ENCODE measurements at places on chromosomes 1 and 21. TPM values are rescaled to one million over a fixed set of nuclear protein-coding genes. Genes with fewer than 3 reads are reported as not detected.
A peak's percentile ranks its signal among the peaks of the same experiment; 100 is the strongest.

- no peak overlapping the region for H3K4me3 ChIP-seq
- no peak overlapping the region for H3K27ac ChIP-seq
- no peaks in the 10 kb centered on the region for H3K4me1 ChIP-seq
- no peak for DNase-seq
- no peaks in the 10 kb centered on the region for H3K36me3 ChIP-seq
Measured at GRCh38 chr1:4133297-4133938, 233.3 kb upstream of the C1orf174 start.

DNA sequence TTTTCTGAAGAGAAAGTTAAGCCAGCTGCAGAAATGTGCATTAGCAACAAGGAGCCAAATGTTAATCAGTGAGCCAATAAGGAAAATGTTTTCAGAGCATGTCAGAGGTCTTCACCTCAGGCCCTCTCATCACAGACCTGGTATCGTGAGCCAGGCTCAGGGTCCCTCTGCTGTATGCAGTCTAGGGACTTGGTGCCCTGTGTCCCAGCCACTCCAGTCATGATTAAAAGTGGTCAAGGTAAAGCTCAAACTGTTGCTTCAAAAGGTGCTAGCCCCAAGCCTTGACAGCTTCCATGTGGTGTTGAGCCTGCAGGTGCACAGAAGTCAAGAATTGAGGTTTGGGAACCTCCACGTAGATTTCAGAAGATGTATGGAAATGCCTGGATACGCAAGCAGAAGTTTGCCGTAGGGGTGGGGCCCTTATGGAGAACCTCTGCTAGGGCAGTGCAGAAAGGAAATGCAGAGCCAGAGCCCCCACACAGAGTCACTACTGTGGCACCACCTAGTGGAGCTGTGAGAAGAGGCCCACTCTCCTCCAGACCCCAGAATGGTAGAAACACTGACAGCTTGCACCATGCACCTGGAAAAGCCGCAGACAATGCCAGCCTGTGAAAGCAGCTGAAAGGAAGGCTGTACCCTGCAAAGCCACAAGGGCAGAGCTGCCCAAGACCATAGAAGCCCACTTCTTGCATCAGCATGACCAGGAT lies 1128.7 kb downstream of the AMY1C start:
- no peak overlapping the region for H3K27ac ChIP-seq
- H3K4me1 ChIP-seq = no peaks in the 10 kb centered on the region
- H3K36me3 ChIP-seq = no peaks in the 10 kb centered on the region
- DNase-seq = no peak

DNA sequence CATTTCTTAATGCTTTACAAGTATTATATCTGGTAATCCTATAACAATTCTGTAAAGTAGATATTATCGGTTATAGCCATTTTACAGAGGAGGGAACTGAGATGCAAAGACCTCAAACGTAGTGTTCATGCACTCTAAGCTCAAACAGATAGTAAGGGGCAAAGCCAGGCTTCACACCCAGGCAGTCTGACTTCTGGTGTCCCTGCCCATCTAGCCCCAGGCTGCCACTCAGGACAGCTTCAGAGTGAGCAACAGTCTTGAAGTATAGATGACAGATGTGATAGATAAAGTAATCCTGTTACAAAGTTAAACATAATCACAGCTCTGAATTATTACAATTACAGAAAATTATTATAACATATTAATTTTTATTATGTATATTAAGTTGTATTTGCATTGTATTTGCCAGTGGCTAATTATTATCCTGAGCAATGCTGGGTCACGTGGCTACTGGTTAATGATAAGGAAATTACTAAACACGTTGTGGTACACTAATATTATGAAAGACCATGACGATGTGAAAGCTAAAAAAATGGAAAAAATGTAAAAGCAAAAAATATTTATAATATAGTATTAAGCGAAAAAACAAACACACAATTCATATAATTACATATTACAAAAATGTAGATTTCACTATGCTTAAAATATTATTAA lies 6.1 kb upstream of the TRAF3IP3 start:
- no peaks in the 10 kb centered on the region for H3K36me3 ChIP-seq
- H3K27ac ChIP-seq = no peak overlapping the region
- no peak for DNase-seq
- no peaks in the 10 kb centered on the region for H3K27me3 ChIP-seq
- H3K4me3 ChIP-seq = no peak overlapping the region
- peaks cover 53% of the 10 kb centered on the region for H3K4me1 ChIP-seq

- H3K27ac ChIP-seq = no peak overlapping the region
- no peaks in the 10 kb centered on the region for H3K4me1 ChIP-seq
- no peak for DNase-seq
- H3K36me3 ChIP-seq = no peaks in the 10 kb centered on the region
- H3K27me3 ChIP-seq = no peaks in the 10 kb centered on the region
- no peak overlapping the region for H3K4me3 ChIP-seq
Measured at GRCh38 chr1:22370190-22370498, 81.5 kb upstream of the ZBTB40 start.

GRCh38 chr1:183100361-183100974 lies 77.2 kb downstream of the LAMC1 start:
- H3K36me3 ChIP-seq = no peaks in the 10 kb centered on the region
- no peak overlapping the region for H3K4me3 ChIP-seq
- peaks cover 11% of the 10 kb centered on the region for H3K27me3 ChIP-seq

DNA sequence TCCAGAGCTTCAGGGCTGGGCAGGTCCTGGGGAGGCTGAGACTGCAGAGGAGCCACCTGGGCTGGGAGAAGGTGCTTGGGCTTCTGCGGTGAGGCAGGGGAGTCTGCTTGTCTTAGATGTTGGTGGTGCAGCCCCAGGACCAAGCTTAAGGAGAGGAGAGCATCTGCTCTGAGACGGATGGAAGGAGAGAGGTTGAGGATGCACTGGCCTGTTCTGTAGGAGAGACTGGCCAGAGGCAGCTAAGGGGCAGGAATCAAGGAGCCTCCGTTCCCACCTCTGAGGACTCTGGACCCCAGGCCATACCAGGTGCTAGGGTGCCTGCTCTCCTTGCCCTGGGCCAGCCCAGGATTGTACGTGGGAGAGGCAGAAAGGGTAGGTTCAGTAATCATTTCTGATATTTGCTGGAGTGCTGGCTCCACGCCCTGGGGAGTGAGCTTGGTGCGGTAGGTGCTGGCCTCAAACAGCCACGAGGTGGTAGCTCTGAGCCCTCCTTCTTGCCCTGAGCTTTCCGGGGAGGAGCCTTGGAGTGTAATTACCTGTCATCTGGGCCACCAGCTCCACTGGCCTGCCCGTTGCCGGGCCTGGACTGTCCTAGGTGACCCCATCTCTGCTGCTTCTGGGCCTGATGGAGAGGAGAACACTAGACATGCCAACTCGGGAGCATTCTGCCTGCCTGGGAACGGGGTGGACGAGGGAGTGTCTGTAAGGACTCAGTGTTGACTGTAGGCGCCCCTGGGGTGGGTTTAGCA lies 9.3 kb downstream of the MYBPH start:
- H3K27me3 ChIP-seq = no peaks in the 10 kb centered on the region
- H3K27ac ChIP-seq = no peak overlapping the region
- DNase-seq = no peak
- H3K4me1 ChIP-seq = no peaks in the 10 kb centered on the region
- H3K36me3 ChIP-seq = no peaks in the 10 kb centered on the region

DNA sequence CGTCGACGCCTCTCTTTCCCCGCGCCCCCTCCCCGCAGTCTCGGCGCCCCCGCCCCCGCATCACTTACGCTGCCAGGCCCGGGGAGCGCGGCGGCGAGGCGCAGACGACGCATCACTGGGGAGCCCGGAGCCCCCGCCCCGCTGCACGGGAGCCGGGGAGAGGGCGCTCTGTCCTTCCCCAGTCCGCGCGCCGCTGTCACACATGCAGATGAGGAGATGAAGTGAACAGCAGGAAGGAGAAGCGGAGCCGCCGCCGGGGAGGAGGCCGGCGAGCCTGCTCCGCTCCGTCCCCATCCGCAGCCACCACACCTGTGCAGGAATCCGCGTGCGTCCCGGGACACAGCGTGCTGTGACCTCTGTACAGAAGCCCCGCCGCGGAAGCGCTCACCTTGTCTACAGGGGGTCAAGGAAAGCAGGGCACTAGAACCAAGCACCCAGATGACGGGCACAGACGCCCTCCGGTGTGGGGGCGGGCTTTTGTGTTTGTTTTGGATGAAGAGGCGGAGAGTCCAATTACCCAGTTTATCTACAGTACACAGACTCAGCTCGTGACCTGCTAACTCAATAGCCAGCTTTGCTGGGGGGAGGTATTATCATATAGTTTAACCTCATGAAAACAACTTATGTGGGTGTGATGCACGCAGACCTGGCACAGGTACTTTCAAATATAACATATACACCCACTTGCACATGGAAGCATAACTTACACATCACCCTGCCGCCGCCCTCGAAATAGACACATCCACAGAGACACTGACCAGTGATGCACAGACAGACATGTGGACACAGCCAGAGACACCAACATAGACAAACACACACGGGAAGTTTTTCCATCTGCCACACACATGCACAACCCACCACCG lies 12.4 kb downstream of the KLHDC8A start:
- no peak overlapping the region for H3K27ac ChIP-seq
- H3K4me3 ChIP-seq = peak overlapping the region; percentile 34
- peaks cover 47% of the 10 kb centered on the region for H3K27me3 ChIP-seq
- peaks cover 21% of the 10 kb centered on the region for H3K4me1 ChIP-seq
- H3K36me3 ChIP-seq = no peaks in the 10 kb centered on the region

- H3K36me3 ChIP-seq = peaks cover 34% of the 10 kb centered on the region
- DNase-seq = no peak
- no peaks in the 10 kb centered on the region for H3K4me1 ChIP-seq
- no peak overlapping the region for H3K27ac ChIP-seq
- H3K27me3 ChIP-seq = no peaks in the 10 kb centered on the region
Measured at GRCh38 chr1:77639056-77639455, 43.4 kb downstream of the ZZZ3 start.

DNA sequence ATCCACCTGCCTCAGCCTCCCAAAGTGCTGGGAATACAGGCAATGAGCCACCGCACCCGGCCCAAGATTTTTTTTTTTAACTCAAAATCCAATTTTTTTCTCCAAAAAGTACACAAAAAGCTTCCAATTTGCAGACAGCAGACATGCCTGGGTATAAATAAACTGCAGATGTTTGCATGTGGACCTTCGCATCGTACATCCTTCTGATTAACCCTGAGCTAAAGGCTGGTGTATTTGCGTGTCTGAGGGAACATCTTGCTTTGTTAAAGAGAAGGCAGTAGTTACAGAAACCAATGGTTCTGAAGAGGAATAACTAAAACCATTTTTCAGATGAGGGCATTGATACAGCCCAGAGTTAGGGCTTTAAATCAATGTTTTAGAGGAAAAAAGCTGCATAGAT lies 12.7 kb downstream of the BCAR3 start:
- DNase-seq = no peak
- no peaks in the 10 kb centered on the region for H3K27me3 ChIP-seq
- H3K4me1 ChIP-seq = no peaks in the 10 kb centered on the region
- H3K36me3 ChIP-seq = no peaks in the 10 kb centered on the region
- no peak overlapping the region for H3K27ac ChIP-seq

DNA sequence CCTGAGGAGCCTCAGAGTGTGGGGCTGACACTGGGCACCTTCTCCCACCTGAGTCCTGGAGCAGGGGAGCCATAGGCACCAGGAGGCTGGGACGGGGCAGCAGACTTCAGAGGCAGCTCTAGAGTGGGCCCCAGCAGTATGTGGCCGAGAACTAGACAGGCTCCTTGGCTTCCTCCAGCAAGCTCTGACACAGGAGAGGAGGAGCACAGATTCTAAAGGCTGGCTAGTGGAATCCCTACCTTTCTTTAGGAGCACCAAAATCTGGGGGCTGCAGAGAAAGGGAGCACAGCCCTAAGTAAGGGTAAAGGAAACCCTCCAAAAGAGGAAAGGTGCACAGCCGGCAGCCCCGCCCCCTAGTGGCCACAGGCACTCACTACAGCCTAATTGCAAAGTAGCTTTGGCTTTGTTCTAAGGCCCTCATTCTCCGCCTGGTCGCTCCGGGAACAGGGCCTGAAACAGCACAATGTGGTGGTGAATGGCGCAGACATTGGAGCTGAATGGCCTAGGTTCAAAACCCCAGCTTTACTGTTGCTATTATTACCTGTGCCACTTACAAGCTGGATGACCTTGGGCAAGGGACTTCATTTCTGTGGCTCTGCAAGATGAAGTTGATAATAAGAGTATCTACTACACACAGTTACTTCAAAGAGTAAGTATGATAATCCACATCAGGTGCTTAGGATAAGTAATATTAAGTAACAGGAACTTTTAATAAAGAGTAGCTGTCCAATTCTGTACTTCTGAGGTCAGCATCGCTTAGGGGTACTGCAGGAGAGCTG lies 8.8 kb upstream of the GUCA2A start:
- H3K27me3 ChIP-seq = peaks cover 15% of the 10 kb centered on the region
- peak; percentile 64 for DNase-seq
- no peaks in the 10 kb centered on the region for H3K36me3 ChIP-seq
- H3K4me1 ChIP-seq = peaks cover 6% of the 10 kb centered on the region
- no peak overlapping the region for H3K27ac ChIP-seq

DNA sequence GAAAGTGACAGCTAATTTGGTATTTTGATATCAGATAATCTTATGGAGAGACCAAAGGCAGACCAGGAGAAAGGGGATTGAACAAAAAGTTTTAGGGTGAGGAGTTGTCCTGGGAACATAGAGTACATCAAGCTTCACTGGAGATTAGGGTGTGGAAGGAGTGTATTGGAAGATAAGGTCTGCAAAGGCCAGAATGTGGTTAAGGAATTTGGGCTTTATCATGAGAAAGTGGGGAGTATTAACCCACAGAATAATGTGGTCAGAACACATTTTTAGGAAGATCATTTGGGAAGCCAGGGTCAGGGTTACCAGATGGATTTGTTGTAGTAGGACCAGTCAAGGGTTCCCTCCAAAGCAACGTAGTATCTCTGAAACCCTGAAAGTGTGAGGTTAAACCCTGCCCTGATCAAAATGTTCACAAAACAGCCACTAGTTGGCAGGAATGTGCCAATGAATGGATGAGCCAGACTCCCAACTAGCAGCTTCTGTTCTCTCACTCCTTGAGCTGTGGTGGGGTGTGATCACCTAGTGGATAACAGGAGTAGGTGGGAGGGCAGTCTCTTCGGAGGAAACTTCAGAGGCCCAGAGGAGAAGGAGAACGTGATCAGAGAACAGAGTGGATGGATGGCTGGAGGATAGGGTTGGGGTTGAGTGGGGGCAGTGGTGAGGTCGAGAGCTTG lies 35.8 kb downstream of the SLC2A1 start:
- H3K4me1 ChIP-seq = peaks cover 19% of the 10 kb centered on the region
- H3K27ac ChIP-seq = peak overlapping the region; percentile 75
- H3K27me3 ChIP-seq = no peaks in the 10 kb centered on the region
- no peak overlapping the region for H3K4me3 ChIP-seq
- H3K36me3 ChIP-seq = peaks cover 22% of the 10 kb centered on the region

- H3K4me1 ChIP-seq = no peaks in the 10 kb centered on the region
- no peaks in the 10 kb centered on the region for H3K27me3 ChIP-seq
- no peak overlapping the region for H3K4me3 ChIP-seq
- no peaks in the 10 kb centered on the region for H3K36me3 ChIP-seq
- no peak overlapping the region for H3K27ac ChIP-seq
Measured at GRCh38 chr1:14614341-14614740, 15.9 kb downstream of the KAZN start.

- no peak overlapping the region for H3K4me3 ChIP-seq
- H3K4me1 ChIP-seq = peaks cover 12% of the 10 kb centered on the region
- H3K27ac ChIP-seq = no peak overlapping the region
- no peaks in the 10 kb centered on the region for H3K36me3 ChIP-seq
Measured at GRCh38 chr1:9078015-9078751, 8.7 kb upstream of the SLC2A5 start.

SPRR1A gene
- not detected for total RNA-seq

Measured in T-cell (primary cell).